Dorsolateral prefrontal cortex (tissue), 122 donors: ENCODE measurements at places on chromosomes 16 and 17.

GRCh38 chr16:86786338-86786737 lies 208.0 kb downstream of the FOXL1 start:
- no peak for DNase-seq

GRCh38 chr16:77158293-77158692 lies 32.7 kb upstream of the MON1B start:
- no peak for DNase-seq

- DNase-seq = no peak
Measured at GRCh38 chr16:69566240-69566980, 644 bp downstream of the NFAT5 start.

DNA sequence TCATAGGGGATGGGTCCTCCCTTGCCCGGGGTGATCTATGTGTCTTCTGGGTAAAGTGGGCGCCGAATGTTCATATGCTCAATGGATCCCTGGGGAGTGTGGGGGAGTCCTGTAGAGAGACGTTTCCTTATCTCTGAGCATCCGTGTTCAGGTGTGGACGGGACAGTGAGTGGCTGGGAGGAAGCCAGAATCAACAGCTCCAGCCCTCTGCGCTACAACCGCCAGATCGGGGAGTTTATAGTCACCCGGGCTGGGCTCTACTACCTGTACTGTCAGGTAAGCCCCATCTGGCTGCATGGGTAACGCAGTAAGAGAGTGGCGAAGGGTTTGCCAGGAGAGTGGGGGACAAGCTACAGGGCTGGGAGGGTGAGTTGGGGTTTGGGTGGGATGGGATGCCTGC lies 1.9 kb upstream of the TNFSF13 start:
- DNase-seq = no peak

- no peak for DNase-seq
Measured at GRCh38 chr17:1156864-1157263, 22.9 kb downstream of the ABR start.

DNA sequence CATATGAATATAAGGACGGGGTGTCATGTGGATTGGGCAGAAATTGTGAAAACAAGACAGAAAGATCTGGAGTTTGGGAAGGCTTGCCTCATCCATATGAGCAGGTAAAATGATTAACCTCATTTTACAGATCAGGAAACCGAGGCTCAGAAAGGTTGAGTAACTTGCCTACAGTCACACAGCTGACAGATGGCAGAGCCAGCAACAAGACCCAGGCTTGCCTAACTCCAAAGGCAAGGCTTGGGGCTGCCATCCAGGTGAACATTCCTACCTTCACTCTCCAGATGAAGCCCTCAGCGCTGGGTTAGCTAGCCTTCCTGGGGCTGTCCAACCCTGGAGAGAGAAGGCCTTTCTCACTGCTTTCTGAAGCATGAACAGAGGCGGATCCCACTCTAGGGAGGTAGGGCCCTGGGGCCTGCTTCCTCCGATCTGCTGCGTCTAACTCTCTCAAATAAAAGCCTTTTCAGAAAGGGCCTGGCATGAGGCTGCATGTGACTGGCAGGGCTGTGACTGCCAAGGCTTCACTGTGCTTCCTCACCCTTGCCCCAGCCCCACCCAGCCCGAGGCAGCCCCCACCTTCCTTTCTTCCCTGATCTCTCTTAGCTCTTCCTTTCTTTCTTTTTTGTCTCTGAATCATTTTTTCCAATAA lies 107.8 kb downstream of the GNAO1 start:
- peak; percentile 92 for DNase-seq

- no peak for DNase-seq
Measured at GRCh38 chr16:86846136-86846535, 267.8 kb downstream of the FOXL1 start.

GRCh38 chr16:11211977-11212797 lies 43.8 kb downstream of the SOCS1 start:
- no peak for DNase-seq

DNA sequence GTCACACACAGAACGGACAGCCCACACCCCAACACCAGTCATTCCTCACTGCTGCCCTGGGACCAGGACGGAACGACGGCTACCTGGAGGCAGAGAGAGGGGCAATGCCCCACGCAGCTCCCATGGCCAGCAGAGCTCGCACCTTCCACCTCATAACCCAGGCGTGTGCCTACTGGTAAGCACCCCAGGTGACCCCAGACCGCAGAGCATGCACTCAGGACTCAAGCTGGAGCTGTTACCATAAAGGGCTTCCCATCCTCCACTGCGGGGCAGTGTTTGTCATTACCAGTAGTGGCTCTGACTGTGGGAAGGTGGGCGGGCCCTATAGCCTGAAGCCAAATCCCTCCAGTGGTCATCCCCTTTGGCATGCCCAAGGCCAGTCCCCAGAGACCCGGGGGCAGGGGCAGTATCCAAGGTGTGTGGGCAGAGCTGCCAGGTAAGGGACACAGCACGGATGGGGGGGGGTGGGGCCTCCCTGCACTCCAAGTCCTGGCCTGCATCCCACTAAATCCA lies 4.7 kb upstream of the BCAR1 start:
- no peak for DNase-seq

DNA sequence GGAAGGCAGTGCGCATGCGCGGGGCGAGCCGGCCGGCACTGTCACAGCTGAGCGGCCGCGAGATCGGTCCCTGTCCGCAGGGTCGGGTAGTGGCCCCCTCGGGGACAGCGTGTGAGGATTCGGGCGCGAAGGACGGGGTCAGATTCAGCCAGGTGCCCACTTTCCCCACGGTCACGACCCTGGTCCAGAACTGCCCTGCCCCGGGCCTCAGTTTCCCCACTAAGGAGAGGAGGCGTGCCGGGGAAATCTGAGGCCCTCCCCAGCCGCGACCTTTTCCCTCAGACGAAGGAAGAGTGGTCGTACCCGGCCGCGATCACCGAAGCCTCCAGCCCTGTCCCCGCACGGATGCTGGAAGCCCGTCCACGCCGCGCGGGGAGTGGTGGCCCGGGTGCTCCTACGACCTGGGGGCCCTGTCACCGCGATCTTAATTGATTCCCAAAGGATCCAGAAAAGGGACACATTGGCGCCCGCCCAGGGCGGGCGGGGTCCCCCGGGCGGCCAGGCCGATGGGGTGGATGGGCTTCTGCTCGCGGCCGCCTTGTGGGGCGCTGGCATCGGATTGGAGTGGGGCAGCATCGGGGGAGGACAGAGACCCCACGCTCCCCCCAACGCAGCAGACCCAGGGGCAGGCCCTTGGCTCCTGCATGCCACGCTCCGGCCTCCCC lies 57.7 kb downstream of the SRL start:
- no peak for DNase-seq

DNA sequence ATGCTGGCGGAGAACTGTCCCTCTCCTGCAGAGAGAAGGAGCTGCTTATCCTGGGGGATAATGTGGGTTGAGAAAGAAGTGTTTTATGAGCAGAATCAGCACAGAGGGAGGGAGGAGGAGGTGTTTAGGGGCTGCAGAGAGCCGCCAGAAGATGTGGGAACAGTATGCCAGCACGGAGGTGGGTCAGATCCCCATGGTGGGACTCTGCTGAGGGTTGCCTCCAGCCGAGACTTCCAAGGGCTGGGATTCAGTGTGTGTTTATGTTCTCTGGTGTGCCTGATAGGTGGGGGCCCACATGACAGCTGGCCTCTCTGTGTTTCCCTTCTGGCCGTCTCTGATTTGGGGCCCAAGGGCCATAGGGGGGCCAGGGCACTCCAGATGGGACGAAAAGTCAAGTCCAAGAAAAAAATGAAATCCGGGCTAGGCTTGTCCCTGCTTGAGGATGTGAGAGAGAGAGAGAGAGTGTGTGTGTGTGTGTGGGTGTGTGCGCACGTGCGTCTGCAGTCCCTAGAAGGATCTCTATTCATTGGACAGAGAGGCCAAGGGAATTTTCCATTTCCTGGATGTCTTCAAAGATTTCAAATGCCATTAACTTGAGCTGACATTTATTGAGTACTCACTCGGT lies 21.6 kb downstream of the PRKCB start:
- peak; percentile 42 for DNase-seq

DNA sequence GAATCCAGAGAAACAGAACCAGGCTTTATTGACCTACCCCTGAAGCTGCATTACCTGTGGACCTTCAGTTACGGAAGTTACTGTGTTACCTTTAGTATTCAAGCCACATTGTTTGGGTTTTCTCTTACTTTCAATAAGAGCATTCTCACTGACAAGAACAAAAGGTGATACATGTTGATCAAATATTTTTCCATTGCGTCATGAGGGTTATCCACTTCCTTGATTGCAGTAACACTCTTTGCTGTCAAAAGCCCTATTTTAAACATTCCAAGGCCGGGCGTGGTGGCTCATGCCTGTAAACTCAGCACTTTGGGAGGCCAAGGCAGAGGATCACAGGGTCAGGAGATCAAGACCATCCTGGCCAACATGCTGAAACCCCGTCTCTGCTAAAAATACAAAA lies 28.6 kb upstream of the PAFAH1B1 start:
- DNase-seq = no peak

GRCh38 chr16:369866-370436 lies 387 bp downstream of the MRPL28 start:
- DNase-seq = no peak

DNA sequence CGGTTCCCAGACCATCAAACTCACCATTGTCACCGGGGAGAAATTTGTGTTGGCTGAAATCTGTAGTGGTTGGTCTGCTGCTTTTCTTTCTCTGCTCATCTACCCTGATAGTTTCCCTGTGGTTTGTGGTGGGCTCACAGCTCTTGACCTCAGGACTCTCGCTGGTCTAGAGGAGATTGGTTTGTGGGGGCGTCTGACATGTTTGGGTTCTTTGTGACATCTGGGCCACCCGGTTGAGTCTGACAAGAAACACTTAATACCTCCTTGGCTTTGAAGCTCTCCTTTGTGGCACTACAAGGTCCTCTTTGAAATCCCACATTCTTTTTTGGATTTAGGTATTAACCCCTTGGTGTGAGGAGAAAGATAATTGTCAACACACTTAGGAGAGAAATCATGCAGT lies 662.0 kb downstream of the WWOX start:
- no peak for DNase-seq

- DNase-seq = no peak
Measured at GRCh38 chr17:41048441-41048840, 1.3 kb upstream of the KRTAP2-1 start.

GRCh38 chr16:7107436-7107835 lies 225.2 kb upstream of the RBFOX1 start:
- DNase-seq = no peak

DNA sequence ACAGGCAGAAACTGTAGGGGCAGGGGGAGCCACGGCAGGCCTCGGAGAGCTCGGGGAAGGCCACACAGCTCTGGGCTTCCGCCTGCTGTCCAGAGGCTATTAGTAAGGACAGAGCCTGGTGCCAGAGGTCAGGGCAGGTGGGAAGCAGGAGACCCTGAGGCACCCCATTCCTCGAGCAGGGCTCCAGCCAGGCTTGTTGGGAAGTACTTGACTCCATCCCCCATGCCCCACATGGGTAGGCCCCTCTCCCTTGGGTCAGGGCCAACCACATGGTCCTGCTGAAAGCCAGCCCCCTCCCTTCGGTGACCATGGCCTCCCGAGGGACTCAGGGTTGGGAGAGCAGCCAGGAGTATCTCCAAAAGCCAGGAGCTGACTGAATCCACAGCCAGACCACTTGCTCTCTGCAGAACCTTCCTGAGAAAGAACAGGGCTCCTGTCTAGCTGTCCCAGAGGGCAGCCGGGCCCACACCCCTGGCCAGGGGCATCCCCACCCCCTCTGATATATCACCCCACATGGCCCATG lies 17.4 kb upstream of the MPRIP start:
- no peak for DNase-seq

DNA sequence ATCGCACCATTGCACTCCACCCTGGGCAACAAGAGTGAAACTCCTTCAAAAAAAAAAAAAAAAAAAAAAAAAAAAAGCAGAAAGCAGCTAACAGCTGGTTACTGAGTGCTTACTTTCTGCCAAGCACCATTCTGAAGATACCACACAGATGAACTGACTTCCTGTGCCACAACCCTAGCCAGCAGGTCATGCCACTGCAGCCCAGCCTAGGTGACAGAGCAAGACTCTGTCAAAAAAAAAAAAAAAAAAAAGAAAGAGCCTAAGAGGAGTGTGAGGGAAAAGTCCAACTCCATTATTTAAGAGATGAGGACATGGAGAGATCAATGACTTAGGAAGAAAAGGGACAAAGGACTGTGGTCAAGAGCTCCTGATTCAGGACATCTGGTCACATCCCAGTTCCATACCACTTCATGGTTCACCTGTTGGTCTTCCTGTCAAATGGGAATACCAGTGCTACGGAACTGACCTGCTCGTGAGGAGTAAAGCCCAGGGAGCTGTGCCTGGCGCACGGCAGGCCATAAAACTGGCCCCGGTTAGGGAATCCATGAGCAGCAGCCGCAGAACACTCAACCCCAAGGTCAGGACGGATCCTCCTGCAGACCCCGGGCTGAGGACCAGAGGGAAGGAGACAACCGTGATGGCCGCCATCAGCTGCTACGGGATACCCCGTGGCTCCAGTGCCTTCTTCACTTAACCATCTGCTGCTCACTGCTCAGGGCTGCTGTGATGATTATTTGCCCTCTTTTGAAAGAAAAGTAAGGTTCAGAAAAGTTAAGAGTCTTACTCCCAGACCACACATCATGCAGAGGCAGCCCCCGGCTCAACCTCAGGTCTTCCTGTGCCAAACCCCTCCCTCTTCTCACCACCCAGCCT lies 950 bp downstream of the KLHDC4 start:
- DNase-seq = no peak

DNA sequence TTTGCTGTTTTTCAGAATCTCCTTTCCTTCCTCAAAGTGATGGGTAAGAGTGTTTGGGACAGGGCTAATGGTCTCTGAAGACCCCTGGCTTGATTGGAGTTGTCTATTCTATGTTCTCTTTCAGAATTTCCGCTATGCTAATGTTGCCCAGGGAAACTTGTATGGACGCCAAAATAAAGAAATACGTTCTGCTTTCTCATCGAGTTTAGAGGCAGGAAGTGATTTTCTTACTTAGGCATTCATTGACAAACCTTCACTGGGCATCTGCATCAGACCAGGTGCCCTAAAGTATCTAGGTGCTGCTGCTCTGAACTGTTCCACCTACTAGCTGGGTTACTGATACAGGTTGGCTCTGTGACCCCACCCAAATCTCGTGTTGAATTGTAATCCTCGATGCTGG lies 787.9 kb upstream of the EEF2KMT start:
- DNase-seq = no peak

DNA sequence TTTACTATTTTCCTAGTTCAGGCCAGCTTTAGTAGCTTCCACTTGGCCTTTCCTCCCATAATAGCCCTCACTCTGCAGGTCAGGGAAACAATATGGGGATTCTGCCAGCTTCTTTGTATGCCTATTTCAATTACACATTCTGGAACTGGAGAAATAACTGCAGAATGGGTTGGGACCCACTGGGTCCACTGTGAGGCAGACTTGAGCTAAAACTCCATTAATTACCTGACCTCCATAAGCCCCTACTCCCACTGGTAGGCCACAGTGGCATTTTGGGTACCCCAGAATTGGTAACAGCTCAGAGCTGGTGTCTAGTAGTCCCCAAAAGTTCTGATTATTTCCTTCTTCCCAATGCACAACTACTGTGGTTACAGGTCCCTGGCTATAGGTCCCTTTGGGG lies 16.7 kb upstream of the TENT4B start:
- DNase-seq = no peak
